Prostate gland (tissue), 2 donors: ENCODE measurements at places on chromosomes 7 and 10. TPM values are rescaled to one million over a fixed set of nuclear protein-coding genes. Genes with fewer than 3 reads are reported as not detected.

- no peaks in the 10 kb centered on the region for H3K4me1 ChIP-seq
- no peak for DNase-seq
- H3K27ac ChIP-seq: no peak overlapping the region
These were observed 111.2 kb downstream of the RNLS start for GRCh38 chr10:88471899-88472298.

GRCh38 chr7:95066737-95067530 is 159.5 kb downstream of the PPP1R9A start:
- no peak overlapping the region for H3K4me3 ChIP-seq
- no peaks in the 10 kb centered on the region for H3K36me3 ChIP-seq
- H3K4me1 ChIP-seq: no peaks in the 10 kb centered on the region
- no peaks in the 10 kb centered on the region for H3K27me3 ChIP-seq
- DNase-seq: no peak

DNA sequence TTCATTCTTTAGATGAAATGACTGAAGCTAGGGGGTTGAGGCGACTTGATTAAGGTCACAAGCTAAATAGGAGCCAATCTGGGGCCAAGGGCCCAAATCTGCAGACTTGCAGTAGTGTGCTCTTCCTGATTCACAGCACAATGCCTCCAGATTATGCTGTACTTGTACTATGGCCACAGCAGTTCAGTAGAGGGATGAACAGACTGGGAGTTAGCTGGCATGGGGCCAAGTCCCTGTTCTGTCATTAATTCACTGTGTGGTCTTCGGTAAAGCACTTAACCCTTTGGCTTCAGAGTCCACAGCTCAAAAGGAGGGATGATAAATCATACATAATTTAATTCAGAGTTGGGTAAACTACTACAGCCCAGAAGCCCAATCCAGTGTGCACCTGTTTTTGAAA is 196.8 kb downstream of the XPNPEP1 start:
- H3K27me3 ChIP-seq: no peaks in the 10 kb centered on the region
- H3K27ac ChIP-seq: no peak overlapping the region
- no peak for DNase-seq
- H3K4me1 ChIP-seq: no peaks in the 10 kb centered on the region
- H3K4me3 ChIP-seq: no peak overlapping the region

DNA sequence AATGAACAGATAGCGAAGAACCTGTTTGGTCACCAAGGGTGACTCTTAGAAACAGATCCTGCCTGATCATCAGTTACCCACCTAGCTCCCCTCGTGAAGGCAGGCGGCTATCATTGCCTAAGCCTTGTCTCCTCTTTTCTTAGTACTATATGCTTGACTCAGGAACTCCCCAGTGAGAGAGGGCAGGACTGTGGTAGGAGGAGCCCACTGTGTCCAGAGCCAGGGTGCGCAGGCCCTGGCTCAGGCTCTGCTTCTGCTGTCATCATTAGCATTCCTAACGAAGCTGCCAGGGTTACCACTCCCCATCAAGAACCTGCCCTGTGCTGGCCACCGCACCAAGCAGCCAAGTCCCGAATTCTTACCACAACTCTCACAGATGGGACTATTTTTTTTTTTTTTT is 160.8 kb downstream of the CHN2 start:
- no peaks in the 10 kb centered on the region for H3K4me1 ChIP-seq
- no peaks in the 10 kb centered on the region for H3K36me3 ChIP-seq
- H3K27me3 ChIP-seq: no peaks in the 10 kb centered on the region
- H3K4me3 ChIP-seq: no peak overlapping the region
- no peak for DNase-seq
- no peak overlapping the region for H3K27ac ChIP-seq

DNA sequence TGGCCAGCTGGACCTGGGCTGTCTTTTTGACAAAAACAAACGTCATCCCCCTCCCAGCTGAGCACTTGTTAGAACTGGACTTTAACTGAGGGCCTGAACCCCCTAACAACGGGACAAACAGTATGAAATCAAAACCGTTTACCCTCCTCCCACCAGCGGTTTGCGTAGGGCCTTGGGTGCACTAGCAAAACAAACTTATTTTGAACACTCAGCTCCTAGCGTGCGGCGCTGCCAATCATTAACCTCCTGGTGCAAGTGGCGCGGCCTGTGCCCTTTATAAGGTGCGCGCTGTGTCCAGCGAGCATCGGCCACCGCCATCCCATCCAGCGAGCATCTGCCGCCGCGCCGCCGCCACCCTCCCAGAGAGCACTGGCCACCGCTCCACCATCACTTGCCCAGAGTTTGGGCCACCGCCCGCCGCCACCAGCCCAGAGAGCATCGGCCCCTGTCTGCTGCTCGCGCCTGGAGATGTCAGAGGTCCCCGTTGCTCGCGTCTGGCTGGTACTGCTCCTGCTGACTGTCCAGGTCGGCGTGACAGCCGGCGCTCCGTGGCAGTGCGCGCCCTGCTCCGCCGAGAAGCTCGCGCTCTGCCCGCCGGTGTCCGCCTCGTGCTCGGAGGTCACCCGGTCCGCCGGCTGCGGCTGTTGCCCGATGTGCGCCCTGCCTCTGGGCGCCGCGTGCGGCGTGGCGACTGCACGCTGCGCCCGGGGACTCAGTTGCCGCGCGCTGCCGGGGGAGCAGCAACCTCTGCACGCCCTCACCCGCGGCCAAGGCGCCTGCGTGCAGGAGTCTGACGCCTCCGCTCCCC is at the start of gene IGFBP1:
Gene IGFBP1 (plus strand): TSS at position 304 of the 808 bp plus-strand sequence. CDS start 165 bp downstream, at position 469.
- no peak within 1 kb of the TSS for H3K4me3 ChIP-seq
- peaks cover 2% of the 10 kb centered on the region for H3K27me3 ChIP-seq
- no peak within 1 kb of the TSS for H3K27ac ChIP-seq
- DNase-seq: no peak

DNA sequence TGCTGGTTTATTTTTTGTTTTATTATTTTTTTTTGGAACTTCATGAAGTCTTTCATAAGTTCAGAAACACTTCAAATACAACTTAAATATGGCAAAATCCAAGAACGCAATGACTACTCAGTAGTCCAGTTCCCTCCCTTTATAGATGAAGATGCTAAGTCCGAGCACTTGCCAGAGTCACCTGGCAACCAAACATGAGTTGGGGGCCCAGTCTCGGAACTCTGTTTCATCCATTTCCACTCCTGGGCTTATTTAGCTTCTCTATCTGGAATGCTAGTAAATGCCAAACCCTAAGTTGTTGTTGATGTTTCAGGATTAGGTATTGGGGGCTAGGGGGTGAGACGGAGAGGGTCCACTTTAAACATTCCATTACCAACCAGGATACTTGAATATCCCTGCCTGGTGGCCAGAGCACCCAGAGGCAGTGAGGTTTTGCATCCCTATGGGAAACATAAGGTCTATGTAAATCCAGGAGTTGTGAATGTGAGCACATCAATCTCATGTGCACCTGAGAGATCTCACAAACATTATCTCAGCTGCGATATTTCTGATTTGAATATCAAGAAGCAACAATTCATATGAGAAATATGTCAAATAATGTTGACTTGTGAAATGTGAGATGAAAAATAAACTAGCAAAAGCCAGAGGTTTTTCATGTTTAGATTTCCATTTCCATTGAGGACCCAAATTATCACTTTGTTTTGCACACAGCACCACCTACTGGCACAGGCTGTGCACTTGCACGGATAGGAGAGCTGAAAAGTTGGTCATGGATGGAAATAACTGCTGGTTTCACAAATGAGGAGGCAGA is 129.3 kb downstream of the PKD1L1 start:
- no peaks in the 10 kb centered on the region for H3K27me3 ChIP-seq
- no peaks in the 10 kb centered on the region for H3K4me1 ChIP-seq
- peak; percentile 54 for DNase-seq
- no peaks in the 10 kb centered on the region for H3K36me3 ChIP-seq

- H3K4me1 ChIP-seq: no peaks in the 10 kb centered on the region
- no peaks in the 10 kb centered on the region for H3K36me3 ChIP-seq
- H3K27me3 ChIP-seq: no peaks in the 10 kb centered on the region
- DNase-seq: no peak
- H3K27ac ChIP-seq: no peak overlapping the region
These were observed 702.9 kb upstream of the GRM3 start for GRCh38 chr7:85940798-85941197.

Gene NPFFR1
- under 0.01 TPM for total RNA-seq
